ENCODE measurements at places on chromosomes 16 and 17. TPM values are rescaled to one million over a fixed set of nuclear protein-coding genes. Genes with fewer than 3 reads are reported as not detected.

CIBAR2 gene
- total RNA-seq, result not detected

MLKL gene
- 37.4 TPM for total RNA-seq

CDC27 gene
- total RNA-seq, result 83.9 TPM

SLC38A10 gene
- 76.0 TPM for total RNA-seq

CCDC200 gene
- not detected for total RNA-seq

CLEC19A gene
- 0.32 TPM for total RNA-seq

RND2 gene
- 0.19 TPM for total RNA-seq

CX3CL1 gene
- total RNA-seq, result 0.12 TPM

LRRC46 gene
- 2.9 TPM for total RNA-seq

ARHGDIG gene
- 2.7 TPM for total RNA-seq

TMEM106A gene
- total RNA-seq, result 0.75 TPM

ZACN gene
- 0.17 TPM for total RNA-seq

SLFN13 gene
- total RNA-seq, result 3.3 TPM

ADAMTS18 gene
- total RNA-seq, result not detected

MMD gene
- total RNA-seq, result 25.9 TPM

WNK4 gene
- total RNA-seq, result 1.1 TPM

DNAI2 gene
- not detected for total RNA-seq

ABCC12 gene
- total RNA-seq, result 0.05 TPM

CD300LG gene
- not detected for total RNA-seq

TMC5 gene
- 7.3 TPM for total RNA-seq

HSF5 gene
- total RNA-seq, result not detected

ZNF263 gene
- total RNA-seq, result 35.5 TPM

EPOP gene
- total RNA-seq, result 11.1 TPM

OR3A2 gene
- total RNA-seq, result not detected

HP gene
- total RNA-seq, result not detected

C17orf78 gene
- total RNA-seq, result not detected

ASPHD1 gene
- 26.3 TPM for total RNA-seq

KRT20 gene
- total RNA-seq, result 0.45 TPM

LRRC37A2 gene
- total RNA-seq, result 3.1 TPM

MED13 gene
- 15.3 TPM for total RNA-seq

SOST gene
- not detected for total RNA-seq

KRT16 gene
- 1.1 TPM for total RNA-seq

MMP28 gene
- 7.9 TPM for total RNA-seq

SHISA9 gene
- 0.05 TPM for total RNA-seq

NSMCE1 gene
- total RNA-seq, result 59.6 TPM

IRX6 gene
- total RNA-seq, result not detected

TSEN54 gene
- 25.3 TPM for total RNA-seq

SAMD14 gene
- total RNA-seq, result 0.50 TPM

PLA2G15 gene
- total RNA-seq, result 16.4 TPM

ADAD2 gene
- total RNA-seq, result not detected

PHLPP2 gene
- total RNA-seq, result 10.3 TPM

TMC8 gene
- 0.26 TPM for total RNA-seq

KRT28 gene
- not detected for total RNA-seq

C16orf46 gene
- total RNA-seq, result 0.73 TPM

MT1H gene
- total RNA-seq, result not detected

C1QTNF8 gene
- not detected for total RNA-seq

CSH2 gene
- not detected for total RNA-seq

CTRB2 gene
- not detected for total RNA-seq

MT1E gene
- total RNA-seq, result not detected

TRAF4 gene
- total RNA-seq, result 85.4 TPM

DNAH9 gene
- total RNA-seq, result not detected

MTSS2 gene
- total RNA-seq, result 91.6 TPM

FASN gene
- total RNA-seq, result 139 TPM

CDH11 gene
- total RNA-seq, result 0.41 TPM

KANSL1 gene
- 22.8 TPM for total RNA-seq
